ENCODE measurements at places on chromosomes 12 and 14.

GRCh38 chr12:78746001-78746400 is 118.6 kb upstream of the SYT1 start:
- DNase-seq, result no peak

GRCh38 chr12:93419388-93420034 is 22.2 kb downstream of the UBE2N start:
- peak; percentile 33 for DNase-seq

- DNase-seq, result no peak
These were observed 340.2 kb downstream of the AEBP2 start for GRCh38 chr12:19779395-19780056.

- DNase-seq, result no peak
These were observed 70.8 kb downstream of the NCOR2 start for GRCh38 chr12:124496584-124496983.

DNA sequence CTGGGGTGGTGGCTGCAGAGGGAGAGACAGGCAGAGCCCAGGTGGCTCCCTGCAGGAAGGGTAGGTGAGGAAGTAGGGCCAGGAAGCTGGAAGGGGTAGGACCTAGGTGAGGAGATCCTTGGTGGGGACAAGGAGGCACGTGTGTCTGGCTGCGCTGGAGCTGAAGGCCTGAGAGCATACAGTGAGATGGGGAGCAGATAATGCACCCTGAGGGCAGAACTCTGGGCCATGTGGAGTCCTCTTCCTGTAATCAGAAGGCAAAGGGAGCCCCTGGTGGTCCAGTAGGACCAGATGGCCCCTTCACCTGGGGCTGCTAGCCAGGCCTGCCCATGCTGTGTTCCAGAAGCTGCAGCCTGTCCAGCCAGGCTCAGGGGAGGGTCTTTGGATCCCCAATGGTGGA is 15.3 kb upstream of the KRT80 start:
- no peak for DNase-seq

DNA sequence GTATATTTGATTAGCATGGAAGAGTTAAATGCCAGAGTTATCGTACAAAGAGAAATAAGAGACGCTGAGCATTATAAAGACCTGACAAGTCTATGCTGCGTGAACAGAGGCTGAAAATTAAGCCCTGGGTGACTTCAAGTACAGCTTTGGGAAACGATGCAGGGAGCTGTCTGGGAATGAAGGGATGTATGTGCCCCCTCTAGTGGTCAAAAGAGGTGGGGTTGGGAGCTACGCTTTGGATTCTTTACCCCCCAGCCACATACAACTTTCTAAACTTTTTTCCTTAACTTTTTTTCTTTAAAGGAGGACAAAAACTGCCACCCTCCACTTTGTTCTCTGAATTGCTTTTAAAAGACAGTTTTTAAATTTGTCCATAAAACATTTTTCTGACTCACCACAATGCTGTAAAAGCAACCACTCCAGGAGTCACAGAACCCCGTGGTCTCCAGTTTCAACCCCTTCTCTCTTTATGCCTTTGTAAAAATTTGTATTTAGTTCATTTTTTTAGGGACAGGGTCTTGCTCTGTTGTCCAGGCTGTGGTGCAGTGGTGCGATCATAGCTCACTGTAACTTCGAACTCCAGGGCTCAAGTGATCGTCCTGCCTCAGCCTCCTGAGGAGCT is 59.4 kb downstream of the ZNF664 start:
- DNase-seq, result no peak

DNA sequence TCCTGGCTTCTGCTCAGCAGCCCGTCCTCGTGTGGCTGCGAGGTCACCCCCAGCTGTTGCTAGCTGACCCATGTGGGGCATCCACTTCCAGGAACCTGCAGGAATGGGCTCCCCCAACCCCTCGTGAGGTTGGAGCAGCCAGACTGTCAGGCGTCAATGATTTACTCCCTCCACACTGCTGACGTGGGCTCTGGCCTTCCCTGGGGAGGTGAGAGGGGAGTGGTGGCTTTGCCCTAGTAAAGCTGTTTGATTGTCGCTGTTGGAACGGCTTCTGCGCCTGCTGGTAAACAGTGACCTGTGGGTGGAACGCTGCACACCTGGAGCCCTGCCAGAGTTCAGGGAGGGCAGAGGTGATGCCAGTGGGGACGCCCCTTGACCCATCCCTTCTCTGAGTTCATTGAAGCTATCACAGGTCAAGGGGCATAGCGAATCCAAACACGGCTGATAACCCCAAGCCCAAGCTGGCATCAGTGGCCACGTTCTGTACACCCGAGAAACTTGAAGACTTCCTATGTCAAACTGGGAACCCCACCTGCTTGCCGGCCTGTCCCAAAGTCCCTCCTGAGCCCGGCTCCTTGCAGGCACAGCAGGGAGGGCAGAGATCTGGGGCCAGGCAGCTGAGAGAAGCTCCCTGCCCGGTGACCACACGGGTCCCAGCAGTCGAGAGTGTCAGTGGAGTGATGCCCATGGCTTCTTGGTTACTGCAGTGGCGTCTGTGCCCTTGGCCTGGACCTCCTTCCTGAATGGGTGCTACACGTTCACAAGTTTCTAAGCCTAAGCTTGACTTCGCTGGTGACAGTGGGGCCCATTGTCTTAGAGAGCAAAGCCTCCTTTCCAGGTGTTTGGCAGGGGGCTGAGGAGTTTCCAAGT is 2.7 kb downstream of the ASPG start:
- DNase-seq, result no peak

DNA sequence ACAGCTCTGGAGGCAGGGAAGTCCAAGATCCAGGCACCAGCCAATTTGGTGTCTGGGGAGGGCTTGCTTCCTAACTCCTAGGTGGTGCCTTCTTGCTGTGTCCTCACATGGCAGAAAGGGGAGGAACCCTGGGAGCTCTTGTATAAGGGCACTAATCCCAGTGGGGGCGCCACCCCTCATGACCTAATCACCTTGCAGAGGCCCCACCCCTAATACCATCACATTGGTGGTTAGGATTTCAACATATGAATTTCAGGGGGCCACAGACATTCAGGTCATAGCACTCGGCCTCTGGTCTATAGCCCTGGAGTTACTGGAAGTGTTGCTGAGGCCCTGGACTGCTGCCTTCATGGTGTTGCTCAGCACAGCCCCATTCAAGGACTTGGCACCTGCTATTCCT is 14.6 kb downstream of the PSMD9 start:
- DNase-seq, result no peak

- peak; percentile 59 for DNase-seq
These were observed 755 bp downstream of the SETD1B start for GRCh38 chr12:121804417-121805111.

DNA sequence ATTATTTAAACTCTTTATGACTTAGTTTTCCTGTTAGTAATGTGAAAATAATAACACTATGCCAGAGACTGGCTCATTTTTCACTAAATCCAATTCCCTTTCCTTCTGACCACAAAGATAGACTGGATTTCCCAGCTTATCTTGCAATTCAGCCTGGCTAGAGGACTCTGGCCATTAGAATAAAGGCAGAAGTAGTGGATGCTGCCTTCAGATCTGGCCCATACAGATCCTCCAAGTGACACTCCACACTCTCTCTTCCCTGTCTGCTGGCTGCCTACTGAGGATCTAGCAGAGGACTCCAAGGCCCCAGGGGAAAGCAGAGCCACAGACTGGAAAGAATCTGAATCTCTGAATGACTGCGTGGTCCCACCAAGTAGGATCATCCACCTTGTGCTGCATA is 188.8 kb upstream of the LMNTD1 start:
- DNase-seq, result no peak

DNA sequence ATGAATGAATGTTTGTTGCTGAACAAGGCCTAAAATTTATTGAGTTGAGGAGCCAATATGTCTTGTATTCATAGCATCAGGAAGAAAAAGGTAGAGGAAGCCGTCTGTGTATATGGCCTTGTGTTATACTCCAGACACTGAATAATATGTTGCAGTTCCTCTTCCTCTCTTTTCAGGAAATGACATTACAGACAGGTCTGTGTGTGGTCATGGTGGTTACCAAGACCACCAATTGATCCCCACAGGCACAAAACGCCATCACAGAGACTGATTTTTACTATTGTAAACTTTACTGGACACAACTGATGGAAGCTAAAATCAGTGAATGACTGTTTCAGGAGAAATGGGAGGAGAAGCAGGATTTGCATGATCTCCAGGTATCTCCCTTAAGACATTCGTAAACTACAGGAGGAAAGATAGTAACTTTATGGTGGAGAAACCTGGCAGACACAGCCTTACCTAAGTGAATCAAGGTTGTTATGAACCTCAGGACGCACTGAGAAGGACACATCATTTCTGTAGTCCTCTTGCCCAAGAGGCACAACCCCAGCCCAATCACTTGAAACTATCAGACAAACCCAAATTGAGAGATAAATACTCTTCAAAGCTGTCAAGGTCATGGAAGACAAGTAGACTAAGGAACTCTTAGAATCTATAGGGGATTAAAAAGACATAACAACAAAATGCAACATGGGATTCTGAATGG is 334.1 kb upstream of the RGS6 start:
- DNase-seq, result no peak

- DNase-seq, result no peak
These were observed 76.5 kb downstream of the TGFB3 start for GRCh38 chr14:75905147-75905904.

DNA sequence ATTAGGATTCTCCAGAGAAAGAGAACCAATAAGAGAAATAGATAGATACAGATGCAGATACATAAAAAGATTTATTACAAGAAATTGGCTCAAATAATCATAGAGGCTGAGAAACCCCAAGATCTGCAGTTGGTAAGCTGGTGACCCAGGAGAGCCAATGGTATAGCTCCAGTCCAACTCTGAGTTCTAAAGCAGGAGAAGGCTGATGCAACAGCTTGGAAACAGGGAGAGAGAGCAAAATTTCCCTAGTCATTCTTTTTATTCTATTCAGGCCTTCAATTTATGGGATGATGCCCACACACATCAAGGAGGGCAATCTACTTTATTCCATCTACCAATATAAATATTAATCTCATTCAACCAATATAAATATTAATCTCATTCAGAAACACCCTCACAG is 218.2 kb downstream of the PRKD1 start:
- no peak for DNase-seq

GRCh38 chr14:102077382-102077709 is 9.5 kb downstream of the HSP90AA1 start:
- DNase-seq, result no peak

DNA sequence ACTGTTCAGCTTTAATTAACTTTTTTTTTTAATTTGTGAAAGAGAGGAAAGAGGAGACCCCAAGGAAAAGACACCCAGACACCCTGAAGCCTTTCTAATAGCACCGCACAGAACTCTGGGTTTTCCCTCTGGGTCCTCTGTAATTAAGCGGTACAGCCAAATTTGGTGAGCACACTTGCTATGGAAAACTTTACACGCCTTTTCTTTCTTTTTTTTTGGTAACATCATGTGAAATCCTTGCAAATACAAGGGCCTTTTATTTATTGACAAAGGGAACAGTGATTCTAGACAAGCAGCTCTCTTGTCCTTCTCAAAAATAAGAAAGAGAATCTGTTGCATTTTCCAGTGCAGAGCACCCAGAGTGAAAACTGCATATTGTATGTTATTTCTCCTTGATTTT is 44.4 kb upstream of the CPM start:
- no peak for DNase-seq

DNA sequence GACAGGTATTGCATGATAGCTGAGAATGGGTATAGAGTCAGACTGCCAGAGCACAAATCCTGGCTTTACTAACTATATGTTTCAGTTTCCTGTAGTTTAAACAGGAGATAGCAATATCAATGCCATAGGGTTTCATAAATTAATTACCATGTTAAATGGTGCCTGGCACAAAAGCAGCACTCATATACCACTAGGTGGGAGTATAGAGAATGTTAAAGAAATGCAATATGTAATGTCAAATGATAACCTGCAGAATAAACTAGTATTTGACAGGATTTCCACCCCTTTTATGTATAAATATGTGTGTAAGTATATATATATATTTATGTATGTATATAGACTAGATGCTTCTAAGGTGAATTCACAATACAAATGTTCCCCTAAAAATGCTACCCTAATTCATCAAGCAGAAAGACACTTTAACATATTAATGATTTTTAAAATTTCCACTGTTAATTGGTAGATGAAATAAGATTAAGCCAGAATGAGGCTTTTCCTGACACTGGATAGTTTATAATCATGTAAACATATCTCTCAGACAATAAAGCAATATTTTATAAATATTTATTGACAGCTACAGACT is 8.6 kb downstream of the WDR89 start:
- DNase-seq, result peak; percentile 34

DNA sequence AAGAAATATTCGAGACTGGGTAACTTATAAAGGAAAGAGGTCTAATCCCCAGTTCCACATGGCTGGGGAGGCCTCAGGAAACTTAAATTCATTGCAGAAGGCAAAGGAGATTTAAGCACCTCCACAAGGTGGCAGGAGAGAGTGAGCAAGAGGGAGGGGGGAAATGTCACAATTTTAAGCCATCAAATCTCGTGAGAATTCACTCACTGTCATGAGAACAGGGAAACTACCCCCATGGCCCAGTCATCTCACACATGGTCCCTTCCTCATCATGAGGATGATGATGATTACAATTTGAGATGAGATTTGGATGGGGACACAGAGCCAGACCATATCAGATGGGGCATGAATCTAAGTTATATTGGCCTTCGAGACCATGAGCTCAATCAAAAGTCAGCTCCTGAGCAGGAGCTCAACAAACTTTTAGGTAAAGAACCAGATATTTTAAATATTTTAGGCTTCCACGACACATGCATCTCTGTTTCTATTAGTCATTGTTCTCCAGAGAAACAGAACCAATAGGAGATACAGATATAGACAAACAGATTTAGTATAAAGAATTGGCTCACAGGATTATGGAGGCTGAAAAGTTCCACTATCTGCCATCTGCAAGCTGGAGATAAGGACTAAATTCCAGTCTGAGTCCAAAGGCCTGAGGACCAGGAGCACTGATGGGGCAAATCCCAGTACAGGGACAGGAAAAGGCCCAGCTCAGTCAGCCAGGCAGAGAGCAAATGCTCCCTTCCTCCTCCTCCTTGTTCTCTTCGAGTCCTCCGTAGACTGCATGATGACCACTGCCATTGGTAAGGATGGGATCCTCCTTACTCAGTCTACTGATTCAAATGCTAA is 24.9 kb downstream of the DGLUCY start:
- DNase-seq, result peak; percentile 34

GRCh38 chr14:100774164-100774537 is 47.5 kb downstream of the DLK1 start:
- no peak for DNase-seq

DNA sequence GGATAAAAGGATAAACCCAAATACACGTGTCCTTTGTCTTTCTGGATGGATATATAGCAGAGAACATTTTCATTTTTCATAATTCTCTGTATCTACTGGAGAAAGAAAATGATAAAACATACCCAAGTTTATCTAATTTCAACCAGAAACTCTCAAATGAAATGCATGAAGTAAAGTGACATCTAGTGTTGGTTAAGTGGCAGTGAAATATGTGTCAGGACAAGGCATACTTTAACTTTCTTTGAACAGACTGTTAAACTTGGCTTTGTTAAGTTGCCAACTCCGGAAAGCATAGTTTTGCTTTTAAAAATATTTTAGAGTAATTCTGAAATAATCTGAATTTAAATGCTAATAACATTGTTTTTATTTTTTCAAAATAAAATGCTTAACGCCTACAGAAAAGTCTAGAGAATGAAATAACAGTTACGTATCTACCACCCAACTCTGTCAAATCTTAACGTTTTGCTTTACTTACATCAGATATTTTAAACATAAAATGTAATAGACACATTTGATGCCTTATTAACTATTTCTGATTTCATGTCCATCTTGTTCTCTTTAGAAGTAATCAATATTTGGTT is 25.2 kb upstream of the NTN4 start:
- DNase-seq, result no peak
